ENCODE measurements at places on chromosomes 12 and 14.

DNA sequence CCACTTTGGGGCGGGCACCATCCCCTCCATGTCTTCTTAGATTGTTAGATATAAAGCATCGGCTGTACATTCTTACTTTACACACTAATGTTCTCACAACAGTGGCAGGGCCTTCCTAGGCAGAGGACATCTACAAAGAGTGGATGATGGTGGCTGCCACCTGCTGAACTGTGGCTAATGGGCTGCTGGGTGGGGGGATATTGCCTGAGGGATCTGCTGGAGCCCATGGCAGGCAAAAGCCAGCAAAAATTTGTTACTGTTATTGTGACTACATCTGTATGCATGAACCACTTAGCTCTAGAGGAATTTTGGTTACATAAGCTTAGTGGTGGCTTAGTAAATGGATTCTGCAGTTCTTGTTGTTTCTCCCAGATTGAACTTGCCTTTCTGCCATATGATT lies 52.6 kb downstream of the DIP2B start:
- DNase-seq = peak; percentile 29

GRCh38 chr12:38543151-38543550 lies 226.6 kb downstream of the ALG10B start:
- no peak for DNase-seq

GRCh38 chr12:69284131-69284530 lies 44.8 kb downstream of the CPSF6 start:
- DNase-seq = peak; percentile 86

DNA sequence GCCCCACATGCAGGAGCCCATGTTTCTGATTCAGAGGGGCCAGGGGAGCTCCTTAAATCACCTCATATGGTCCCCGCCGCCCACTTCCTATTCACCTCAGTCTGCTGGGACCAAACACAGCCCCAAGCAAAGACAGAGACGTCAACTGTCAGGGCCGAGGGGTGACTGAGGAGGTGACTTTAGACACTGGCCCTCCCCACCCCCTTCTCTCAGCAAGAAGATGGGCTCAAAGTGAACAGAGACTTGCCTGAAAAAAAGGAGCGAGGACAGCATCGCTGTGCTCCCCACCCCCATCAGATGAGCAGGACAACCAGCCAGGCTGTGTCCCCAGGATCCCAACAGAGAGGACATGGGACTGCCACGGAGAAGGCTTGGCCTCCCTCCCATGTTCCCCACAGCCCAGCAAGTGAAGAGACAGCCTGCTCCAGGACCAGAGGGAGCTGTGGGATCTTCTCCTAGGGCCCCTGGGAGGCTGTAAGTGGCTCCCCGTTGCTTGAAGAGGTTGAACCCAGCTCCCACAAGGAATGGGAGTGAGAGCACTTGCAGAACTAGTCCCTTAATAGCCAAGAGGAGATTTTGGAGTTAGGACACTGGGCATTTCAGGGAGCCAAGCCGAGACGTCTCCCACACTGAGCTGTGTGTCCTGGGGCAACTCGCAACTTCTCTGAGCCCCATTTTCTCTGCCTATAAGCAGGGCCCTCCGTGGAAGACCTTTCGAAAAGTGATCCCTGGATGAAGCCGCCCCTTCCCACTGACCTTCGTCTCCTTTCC lies 1.3 kb upstream of the KRT79 start:
- peak; percentile 15 for DNase-seq

- DNase-seq = no peak
These were observed 65.7 kb downstream of the DAD1 start for GRCh38 chr14:22523283-22523682.

GRCh38 chr12:80352474-80352873 lies 91.6 kb upstream of the PTPRQ start:
- peak; percentile 18 for DNase-seq

DNA sequence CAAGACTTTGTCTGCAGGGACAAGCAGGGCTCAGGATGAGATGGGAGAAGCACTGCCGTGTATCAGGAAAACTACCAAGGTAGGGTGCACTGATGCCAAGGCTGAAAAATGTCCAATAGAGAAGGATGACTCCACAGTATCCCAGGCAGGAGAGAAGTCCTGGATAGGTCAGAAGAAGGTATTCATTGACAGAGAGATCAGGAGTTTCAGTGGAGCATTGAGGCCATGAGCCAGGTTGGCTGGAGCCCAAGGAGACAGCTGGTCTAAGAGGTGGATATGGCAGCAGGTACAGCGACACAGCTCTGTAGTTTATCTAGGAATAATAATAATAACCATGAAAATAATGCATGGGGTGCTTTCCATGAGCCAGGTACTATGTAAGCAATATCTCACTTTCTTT lies 180.9 kb downstream of the EXOC5 start:
- no peak for DNase-seq

DNA sequence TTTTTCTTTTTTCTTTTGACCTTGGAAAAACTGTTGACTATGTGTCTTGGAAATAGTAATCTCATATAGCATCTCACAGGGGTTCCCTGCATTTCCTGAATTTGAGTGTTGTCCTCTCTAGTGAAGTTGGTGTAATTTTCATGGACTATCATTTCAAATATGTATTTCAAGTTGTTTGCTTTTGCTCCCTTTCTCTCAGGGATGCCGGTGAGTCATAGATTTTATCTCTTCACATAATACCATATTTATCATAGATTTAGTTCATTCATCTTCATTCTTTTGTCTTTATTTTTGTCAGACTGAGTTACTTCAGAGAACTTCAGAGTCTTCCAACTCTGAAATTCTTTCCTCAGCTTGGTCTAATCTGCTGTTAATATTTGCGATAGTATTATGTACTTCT lies 1320.6 kb downstream of the LRFN5 start:
- DNase-seq = no peak
